CD4-positive, alpha-beta T cell treated with Interleukin-4 for 1 hour (primary cell): ENCODE measurements at places on chromosomes 12 and 14.

- DNase-seq: no peak
Measured at GRCh38 chr14:83042858-83043257, 1509.2 kb upstream of the SEL1L start.

GRCh38 chr12:104991565-104992128 lies 5.5 kb downstream of the NOPCHAP1 start:
- no peak for DNase-seq

DNA sequence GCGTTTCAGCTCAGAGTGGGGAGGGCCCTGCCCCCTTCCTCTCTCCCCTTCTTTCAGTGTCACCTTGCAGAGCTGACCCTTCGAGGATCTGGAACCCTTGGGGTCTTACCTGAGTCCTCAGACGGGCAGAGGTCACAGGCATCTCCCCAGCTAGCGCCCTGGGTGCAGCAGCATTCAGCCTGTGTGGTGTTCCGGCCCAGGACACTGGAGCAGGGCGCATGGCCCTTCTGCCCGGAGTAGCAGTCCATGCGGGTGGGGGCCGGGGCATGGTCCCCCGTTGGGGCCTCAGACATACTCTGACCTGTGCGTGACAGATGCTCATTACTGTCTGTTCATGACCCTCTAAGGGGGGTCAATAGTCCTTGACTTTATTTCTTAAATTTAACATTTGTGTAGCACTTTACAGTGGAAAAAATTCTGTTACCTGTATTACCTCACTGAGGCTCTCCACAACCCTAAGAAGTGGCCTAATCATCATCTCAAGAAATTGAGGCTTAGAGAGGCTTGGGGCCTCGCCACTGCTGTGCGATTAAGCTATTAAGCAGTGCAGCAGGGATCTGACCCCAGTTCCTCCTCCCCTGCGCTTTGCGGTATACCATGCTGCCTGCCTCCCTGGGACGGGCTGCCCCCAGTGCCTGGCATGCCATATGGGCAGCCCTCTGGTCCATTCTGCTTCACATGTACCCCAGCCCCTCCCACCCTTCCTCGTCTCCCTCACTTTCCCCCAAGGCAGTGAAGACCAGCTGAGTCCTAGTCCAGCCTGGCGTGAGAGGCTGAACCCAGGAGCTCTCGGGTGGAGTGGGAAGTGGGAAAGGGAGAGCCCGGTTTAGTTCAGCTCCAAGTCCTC lies 11.5 kb downstream of the ISCA2 start:
- no peak for DNase-seq

- no peak for DNase-seq
Measured at GRCh38 chr12:109112720-109113465, 3.5 kb upstream of the ACACB start.

DNA sequence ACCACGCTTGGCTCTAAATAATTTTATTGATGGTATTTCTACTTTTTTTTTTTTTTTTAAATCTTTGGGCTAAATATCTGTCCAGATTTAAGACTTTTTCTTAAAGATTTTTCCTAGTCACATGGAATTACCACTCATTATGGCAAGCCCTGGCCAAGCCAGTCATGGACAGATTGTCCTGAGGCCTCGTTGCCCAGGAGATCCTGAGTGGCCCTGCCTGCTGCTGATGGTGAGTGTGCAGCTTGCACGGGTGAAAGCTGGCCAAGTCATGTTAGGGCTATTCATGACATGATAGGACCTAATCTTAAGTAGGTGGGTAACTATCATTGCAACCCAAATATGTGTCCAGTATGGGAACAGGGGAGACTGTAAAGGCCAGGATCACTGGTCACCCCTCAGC lies 27.8 kb downstream of the GUCY2C start:
- no peak for DNase-seq

GRCh38 chr12:92145481-92145730 lies 240 bp downstream of the BTG1 start:
- DNase-seq: no peak

DNA sequence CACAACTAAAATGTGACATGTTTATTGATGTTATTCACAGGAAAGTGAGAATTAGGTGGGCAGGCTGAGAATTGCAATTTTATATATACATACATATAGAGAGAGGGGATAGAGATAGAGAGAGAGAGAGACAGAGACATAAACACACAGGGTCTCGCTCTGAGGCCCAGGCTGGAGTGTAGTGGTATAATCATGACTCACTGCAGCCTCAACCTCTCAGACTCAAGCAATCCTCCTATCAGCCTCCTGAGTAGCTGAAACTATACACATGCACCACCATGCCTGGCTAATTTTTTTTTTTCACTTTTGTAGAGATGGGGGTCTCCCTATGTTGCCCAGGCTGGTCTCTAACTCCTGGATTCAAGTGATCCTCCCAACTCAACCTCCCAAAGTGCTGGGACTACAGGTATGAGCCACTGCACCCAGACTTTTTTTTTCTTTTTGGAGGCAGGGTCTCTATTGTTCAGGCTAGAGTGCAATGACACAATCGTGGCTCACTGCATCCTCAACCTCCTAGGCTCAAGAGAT lies 49.1 kb downstream of the R3HDM2 start:
- no peak for DNase-seq

- DNase-seq: no peak
Measured at GRCh38 chr14:22434030-22434429, 155.0 kb downstream of the DAD1 start.

- no peak for DNase-seq
Measured at GRCh38 chr12:74537126-74537706, 419 bp upstream of the ATXN7L3B start.

- DNase-seq: no peak
Measured at GRCh38 chr12:65825507-65826352, 1.4 kb downstream of the HMGA2 start.

DNA sequence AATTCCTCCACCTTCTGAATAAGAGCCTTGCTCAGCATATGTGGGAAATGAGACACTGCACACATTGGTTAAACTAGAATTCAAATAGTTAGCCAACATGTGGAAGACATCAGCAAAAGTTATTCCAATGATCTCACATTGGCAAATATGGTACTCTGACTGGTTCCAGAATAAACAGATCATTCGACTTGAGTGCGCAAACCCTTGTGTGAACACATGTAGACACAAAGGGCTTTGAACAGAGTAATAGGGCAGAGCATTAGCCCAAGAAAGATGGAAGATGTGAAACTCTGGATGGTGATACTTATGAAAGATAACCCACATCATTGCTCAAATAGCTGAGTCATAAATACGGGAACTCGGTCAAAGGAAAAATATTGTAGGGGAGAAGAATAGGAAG lies 1133.4 kb upstream of the SEL1L start:
- DNase-seq: no peak

DNA sequence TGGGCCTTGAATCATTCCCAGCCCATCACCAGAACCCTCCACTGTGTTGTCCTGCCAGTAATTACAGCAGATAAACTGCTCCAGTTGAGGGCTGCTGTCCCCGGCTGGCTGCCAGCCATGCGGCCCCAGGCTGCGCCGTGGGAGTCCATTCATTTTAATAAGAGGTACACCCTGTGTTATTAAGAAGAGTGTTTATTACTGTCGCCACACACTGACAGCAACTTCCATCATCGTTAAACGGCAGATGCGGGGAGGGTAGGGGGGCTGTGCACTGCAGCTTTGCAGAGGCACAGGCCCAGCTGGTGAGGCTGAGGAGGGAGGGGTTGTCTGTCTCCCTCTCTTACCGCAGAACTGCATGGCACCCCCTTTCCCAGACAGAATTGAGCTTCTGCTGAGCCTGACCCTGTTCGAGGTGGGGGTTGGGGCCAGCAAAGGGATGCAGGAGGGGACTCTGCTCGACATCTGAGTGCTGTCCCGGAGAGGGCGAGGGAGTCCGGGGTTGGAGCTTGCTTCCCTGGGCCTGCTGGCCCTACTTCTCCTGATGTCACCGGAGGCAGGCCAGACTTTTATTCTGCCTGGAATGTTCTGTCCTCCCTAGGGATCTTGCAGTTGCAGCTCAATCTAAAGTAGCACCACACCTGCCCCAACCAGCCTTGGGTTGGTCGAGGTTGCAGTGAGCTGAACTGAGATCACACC lies 33.8 kb upstream of the GPATCH2L start:
- no peak for DNase-seq

DNA sequence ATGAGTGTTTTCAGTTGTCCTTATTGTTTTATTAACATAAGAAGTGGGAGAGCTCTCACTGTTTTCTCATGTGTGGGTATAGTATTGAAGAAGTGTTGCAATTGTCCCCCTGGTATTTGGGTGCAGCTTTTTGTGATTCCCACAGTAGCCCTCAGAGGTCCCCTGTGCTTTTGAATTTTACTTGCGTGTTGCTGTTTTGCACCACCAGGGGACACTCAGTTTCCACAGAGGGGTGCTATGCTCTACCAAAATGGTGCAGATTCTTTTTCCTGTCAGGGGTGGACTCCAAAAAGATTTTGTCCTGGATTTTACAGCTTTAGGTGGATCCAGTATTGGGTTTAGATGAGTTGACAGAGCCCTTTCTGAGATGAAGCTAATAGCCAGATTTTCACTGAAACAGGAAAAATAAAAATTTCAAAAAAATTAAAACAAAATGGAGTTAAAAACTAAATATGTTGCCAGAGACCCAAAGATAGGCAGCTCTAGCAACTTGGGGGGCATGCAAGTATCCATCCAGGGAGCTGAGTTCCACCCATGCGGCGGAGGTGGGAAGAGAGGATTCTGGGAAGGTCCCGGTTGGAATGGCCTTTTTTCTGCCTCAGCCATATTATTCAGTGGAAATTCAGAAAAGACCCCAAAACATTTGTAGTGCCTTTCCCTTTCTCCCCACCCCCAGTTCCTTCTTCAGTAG lies 50.2 kb downstream of the TTLL5 start:
- no peak for DNase-seq

GRCh38 chr14:41397926-41398325 lies 208.8 kb upstream of the LRFN5 start:
- no peak for DNase-seq

- no peak for DNase-seq
Measured at GRCh38 chr12:104163631-104164030, 25.6 kb upstream of the NFYB start.

DNA sequence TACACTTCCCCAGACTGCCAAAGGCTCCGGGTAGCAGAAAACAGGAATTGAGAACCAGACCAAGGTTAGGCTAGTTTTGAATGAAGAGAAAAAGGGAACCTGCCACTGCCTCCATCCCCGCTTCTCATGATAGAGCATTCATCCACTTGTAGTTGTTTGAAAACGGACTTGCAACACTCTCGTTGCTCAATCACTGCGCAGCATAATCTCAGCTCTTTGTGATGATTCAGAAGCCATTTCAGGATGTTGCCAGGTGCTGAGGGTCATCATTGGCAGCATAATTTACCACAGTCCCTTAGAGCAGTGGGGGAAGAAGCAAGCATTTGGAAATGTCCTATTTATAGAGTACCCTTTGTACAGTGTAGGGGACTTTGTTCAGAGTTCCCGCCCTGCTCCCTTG lies 25.6 kb downstream of the KCNK13 start:
- DNase-seq: peak; percentile 77

- no peak for DNase-seq
Measured at GRCh38 chr12:70721216-70721615, 84.0 kb upstream of the PTPRB start.

DNA sequence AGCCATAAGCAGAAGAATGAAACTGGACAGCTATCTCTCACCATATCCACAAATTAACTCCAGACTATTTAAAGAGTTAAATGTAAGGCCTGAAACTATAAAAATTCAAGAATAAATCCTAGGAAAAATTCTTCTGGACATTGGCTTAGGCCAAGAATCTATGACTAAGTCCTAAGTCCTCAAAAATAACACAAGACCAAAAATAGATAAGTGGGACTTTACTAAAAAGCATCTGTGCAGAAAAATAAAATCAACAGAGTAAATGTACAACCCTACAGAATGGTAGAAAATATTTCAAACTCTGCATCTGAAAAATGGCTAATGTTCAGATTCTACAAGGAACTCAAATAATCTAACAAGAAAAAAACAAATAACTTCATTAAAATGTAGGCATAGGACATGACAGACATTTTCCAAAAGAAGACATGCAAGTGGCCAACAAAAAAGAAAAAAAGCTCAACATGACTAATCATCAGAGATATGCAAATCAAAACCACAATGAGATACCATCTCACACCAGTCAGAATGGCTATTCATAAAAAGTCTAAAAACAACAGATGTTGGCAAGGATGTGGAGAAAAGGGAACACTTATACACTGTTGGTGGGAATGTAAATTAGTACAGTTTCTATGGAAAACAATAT lies 61.0 kb upstream of the PPFIA2 start:
- DNase-seq: no peak

DNA sequence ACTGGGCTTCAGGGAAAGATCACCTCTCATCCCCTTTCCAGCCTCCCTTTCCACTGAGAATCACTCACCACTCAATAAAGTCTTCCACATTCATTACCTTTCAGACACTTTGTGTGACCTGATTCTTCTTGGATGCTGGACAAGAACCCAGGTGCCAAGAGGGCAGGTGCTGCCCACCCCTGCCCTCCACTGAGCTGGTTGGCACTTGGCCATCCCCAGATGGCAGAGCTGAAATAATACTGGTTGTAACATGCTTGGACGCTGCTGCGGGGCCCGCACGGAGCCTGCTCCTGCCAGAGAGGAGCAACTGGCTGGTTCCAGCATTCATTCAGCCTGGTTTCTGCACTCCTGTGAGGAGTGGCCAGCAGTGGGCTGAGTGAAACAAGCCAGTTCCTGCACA lies 386.7 kb upstream of the CCDC196 start:
- no peak for DNase-seq

- DNase-seq: no peak
Measured at GRCh38 chr14:103130017-103130764, 6.9 kb downstream of the TNFAIP2 start.

- DNase-seq: no peak
Measured at GRCh38 chr12:41073633-41074472, 114.3 kb upstream of the PDZRN4 start.

GRCh38 chr12:120887253-120888043 lies 16.7 kb downstream of the SPPL3 start:
- no peak for DNase-seq

GRCh38 chr14:105088812-105089745 lies 23.8 kb upstream of the GPR132 start:
- DNase-seq: no peak

- no peak for DNase-seq
Measured at GRCh38 chr12:1630827-1631591, 2.0 kb downstream of the WNT5B start.

GRCh38 chr12:116651089-116651488 lies 86.8 kb downstream of the SPRING1 start:
- no peak for DNase-seq

DNA sequence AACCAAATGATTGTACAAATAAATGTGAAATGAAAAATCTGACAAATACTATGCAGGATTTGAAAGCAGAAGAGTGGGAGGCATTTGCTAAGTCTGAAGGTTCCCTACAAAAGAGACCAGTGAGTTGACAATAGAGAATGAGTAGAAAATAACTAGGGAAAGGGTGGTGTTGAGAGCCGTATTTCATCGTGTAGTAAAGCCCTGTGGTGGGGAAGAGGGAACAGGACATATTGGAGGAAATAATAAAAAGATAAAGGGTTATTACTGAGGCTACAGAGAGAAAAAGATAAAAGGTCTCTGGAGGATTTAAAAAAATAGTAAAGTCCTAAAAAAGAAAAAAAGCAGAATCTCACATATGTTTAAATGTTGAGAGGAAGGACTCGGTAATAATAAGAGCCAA lies 268.8 kb downstream of the DUSP6 start:
- no peak for DNase-seq
